ENCODE measurements at places on chromosomes 11 and 22.

- DNase-seq, result peak; percentile 78
Measured at GRCh38 chr11:96134602-96135001, 208.4 kb downstream of the MAML2 start.

DNA sequence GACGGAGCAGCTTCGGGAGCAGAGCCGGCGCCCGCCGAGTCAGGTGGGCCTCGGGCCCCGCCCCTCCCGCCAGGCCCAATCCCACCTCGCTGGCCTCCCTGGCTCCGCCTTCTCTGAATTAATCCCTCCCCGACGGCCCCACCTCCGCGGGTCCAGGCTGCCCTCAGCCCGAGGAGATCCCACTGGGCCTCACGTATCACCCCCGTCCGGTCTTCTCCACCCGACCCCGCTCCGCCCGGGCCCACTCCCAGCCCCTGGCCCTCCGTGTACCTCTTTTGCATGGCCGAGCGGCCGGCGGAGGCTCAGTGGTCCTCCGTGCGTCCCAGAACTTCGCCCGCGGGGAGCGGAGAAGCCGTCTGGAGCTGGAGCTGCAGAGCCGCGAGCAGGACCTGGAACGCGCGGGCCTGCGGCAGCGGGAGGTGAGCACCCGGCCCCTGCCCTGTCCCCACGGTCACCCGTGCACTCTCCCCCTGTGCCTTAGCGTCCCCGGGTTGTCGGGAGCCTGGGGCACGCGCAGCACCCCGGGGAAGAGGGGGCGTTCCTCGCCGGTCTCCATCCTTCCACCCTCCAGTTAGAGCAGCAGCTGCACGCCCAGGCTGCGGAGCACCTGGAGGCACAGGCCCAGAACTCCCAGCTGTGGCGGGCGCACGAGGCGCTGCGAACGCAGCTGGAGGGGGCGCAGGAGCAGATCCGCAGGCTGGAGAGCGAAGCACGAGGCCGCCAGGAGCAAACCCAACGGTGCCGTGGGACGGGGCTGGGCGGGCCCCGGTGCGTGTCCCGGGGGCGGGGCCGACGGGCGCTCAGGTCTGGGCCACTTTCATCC lies 2.2 kb upstream of the CD151 start:
- DNase-seq, result peak; percentile 79

- no peak for DNase-seq
Measured at GRCh38 chr11:11229647-11230046, 123.4 kb downstream of the CSNK2A3 start.

DNA sequence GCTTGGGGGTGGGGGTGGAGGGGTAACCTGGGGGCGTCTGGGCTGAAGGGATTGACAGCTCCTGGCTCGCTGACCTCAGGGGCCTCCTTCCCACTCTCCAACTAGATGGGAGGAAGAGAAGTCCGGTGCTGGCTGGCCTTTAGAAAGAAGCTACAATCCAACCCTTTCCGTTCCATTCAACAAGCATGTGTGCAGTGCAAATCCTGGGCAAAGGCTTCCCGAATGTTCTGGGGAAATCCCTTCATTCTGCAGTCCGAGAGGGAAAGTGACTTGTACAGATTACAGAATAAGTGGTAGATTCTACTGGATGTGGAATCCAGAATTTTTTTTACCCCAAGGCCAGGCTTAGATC lies 149.9 kb downstream of the FEZ1 start:
- no peak for DNase-seq

GRCh38 chr11:66080055-66080817 lies 10.2 kb downstream of the PACS1 start:
- peak; percentile 50 for DNase-seq

- no peak for DNase-seq
Measured at GRCh38 chr11:41720761-41721160, 261.3 kb upstream of the LRRC4C start.

DNA sequence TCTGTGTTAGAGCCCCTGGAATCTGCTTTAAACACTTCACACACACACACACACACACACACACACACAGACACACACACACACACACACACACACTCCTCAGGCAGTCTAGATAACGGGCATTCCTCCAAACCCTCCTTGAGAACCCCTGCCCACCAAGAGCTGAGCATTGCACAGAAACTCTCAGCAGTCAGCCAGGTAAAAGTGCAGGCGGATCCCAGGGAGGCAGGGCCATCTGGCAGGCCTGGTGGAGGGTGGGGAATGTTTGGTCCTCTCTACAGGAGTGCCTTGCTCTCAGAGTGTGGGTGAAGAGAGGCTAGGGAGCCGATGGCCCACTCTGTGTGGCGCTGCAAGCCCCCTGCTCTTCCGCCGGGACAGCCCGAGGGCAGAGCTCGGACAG lies 190.2 kb downstream of the BUD13 start:
- no peak for DNase-seq

DNA sequence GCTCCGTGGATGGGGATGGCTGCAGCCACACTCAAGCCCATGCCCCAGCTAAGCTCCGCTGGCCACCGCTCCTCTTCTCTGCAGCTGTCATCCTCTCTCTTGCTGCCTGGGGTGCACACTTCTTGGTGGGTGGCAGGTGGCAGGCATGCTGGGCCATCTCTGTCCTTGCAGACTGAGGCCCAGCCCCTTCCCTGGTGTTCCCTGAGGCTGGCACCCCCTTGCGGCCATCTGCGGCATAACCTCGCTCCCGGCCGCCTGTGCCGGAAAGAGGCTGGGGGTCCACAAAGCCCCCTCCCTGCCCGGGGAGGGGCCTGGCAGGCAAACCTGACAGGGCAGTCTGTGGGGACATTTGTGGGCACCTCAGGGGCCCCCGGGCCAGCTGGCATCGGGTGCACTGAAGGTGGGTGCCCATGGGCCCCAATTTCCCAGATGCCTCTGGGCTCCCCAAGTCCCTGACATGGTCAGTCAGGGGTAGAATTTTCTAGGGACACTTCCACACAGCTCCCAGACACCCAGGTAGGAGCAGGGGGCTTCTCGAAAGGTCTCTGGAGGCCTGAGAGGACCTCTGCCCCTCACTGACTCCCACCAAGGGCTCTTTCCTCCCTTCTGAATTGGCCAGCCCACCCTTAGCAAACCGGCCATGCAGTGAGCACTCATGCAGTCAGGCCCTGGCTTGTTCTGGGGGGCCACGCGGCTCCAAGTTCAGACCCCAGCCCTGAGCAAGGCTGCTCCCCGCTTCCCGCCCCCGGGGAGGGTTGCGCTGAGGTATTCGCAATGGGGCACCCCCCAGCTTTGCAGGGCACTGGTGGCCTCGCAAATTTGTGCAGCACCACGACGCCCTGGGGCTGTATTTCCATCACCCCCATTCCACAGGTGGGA lies 23.5 kb upstream of the TH start:
- DNase-seq, result peak; percentile 63

DNA sequence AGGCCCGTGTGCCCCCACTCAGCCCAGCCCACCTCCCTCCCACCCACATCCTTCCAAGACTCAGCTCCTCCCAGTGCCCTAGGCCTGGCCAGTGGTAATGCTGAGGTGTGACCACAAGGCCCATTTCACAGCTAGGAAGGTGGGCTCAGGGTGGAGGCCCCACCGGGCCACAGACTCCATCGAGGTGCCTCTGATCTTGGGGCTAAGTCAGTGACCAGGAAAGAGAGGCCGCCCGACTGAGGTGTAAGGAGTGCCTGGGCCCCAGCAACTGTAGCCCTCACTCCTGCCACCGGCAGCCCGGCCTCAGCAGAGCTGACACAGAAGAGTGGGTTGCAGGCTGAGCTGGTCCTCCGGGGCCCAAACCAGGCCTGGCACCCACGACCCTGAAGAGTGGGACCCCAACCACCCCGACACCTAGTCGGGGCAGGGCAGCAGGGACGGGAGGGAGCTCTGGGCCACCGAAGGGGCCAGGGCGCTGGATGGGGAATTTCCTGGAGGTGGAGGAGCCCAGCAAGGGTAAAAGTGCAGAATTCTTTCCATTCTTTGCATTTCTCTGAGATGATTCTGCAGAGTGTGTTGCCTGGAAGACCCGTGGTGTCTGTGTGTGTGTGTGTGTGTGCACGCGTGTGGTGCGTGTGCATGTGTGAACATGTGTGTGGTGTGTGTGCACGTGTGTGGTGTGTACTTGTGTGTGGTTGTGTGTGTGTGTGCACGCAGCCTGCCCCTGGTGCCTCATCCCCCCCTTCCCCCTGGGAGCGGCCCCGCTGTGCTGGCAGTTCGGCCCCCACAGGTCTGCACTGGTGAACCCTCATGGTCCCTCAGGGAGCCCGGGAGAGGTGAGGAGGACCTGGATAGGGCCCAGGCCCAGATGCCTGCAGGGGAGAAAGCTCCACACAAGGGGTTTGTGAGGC lies 8.3 kb upstream of the PIM3 start:
- DNase-seq, result no peak

GRCh38 chr11:90171359-90171758 lies 36.9 kb downstream of the NAALAD2 start:
- no peak for DNase-seq

GRCh38 chr11:63920126-63920938 lies 3.4 kb upstream of the RCOR2 start:
- no peak for DNase-seq

- no peak for DNase-seq
Measured at GRCh38 chr11:112835591-112836255, 125.5 kb upstream of the NCAM1 start.

DNA sequence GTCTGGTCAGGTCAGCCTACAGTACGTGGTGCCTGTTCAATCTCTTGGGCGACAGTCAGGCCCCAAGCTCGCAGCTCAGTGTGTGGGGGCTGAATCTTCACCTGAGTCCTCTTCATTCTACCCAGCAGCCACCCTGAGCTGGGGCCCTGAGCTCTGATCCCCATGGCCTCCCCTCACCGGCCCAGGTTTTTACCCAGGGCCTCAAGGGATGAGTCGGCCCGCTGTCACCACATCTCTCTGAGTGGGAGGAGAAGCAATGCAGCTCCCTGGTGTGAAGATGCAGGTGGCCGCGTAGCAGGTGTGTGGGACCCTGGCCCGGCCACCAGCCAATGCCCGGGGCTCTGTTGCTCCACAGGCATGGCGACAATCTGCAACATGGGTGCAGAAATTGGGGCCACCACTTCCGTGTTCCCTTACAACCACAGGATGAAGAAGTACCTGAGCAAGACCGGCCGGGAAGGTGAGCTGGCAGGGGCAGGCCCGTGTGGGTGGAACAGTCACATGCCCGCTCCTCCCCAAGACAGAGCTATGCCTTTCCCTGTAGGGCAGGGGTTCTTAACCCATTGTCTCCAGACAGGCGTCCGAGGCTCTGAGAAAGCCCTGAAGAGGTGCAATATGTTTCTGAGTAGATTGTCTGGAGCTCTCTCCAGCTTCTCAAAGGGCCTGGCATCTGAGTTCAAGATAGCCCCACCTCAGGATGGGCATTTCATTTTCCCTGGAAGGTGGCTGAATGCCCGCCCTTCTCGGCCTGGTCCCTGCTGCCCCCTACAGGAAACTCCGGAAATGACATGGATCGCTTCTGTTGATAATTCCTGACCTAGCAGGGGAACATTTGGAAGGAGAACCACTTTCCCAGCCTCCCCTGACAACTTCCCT lies 26.9 kb downstream of the POLR3H start:
- DNase-seq, result peak; percentile 60

GRCh38 chr11:16012125-16012751 lies 344.1 kb downstream of the SOX6 start:
- DNase-seq, result no peak

- no peak for DNase-seq
Measured at GRCh38 chr11:80886684-80887083, 1445.9 kb upstream of the TENM4 start.

- peak; percentile 10 for DNase-seq
Measured at GRCh38 chr11:45931739-45932138, 9.3 kb downstream of the LARGE2 start.

- DNase-seq, result no peak
Measured at GRCh38 chr22:29994027-29994715, 86.1 kb upstream of the HORMAD2 start.

DNA sequence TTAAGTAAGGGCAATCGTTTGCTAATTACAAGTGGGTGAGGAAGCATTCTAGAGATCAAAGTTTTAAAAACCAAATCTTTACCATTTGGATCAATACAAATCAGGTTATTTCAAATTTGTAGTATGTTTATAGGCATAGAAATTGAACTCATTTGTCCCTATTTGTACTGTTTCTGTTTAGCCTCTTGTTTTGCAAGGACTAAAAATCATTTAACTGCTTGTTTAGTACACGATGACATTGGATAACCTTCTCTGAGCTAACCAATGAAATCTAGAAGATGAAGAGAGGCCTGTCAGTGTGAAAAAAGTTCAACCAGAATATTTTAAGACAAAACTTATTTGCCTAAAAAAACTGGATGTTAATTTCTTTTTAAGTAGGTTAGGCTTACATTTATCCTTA lies 40.0 kb downstream of the ZC3H12C start:
- no peak for DNase-seq

DNA sequence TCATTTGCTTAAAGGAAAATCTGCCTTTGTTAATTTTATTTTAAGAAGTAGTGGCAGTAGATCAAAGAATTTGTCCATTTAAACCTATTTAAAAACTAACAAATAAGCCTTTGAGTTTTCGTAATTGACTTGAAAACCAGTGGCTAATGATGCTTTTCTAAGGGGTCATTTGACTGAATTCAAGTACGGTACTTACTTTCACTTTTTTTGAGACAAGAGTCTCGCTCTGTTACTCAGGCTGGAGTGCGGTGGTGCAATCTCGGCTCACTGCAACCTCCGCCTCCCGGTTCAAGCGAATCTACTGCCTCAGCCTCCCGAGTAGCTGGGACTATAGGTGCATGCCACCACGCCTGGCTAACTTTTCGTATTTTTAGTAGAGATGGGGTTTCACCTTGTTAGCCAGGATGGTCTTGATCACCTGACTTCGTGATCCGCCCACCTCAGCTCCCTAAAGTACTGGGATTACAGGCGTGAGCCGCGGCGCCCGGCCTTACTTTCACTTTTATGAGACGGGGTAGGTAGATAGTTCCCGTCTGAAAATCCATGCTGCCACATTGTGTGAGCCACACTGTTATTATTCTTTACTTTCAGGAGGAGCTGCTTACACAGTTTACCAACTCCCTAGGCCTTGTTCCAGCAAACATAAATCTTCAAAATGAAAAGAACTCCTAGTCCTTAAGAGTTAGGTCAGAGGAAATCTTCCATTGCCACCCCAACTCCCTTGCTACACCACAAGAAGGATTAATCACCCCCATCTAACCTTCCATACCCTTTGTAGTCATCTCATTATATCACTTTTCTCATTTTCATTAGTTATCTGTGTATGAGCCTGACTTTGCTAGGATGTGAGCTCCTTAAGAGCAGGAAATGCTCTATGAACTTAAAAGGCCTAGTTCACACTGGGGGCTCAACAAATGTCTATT lies 926.6 kb upstream of the CCDC90B start:
- DNase-seq, result no peak

- DNase-seq, result no peak
Measured at GRCh38 chr22:32900886-32901635, 99.6 kb downstream of the TIMP3 start.

DNA sequence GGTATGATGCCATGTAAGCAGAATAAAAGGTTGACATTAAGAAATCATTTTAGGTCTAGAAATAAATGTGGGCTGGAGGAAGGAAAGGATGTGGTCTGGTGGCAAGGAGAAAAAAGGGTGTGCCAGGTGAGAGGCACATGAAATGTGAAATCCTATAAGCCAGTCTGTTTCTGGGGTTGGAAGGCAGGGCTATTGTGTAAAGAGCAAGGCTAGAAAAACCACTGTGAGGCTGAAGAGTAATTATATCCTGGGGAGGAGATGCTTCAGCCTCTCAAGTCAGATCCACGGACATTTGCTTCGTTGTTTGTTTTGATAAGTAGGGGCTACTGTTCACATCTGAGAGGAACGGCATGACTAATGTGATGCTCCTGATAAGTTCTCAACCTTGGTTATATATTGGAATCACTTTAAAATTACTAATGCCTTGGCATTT lies 77.5 kb upstream of the CTSC start:
- no peak for DNase-seq
